IMR-90 (cell line): ENCODE measurements at places on chromosomes 6 and 20.

- DNase-seq: peak; percentile 21
Observed at GRCh38 chr6:13787137-13787536, 27.2 kb downstream of the MCUR1 start.

DNA sequence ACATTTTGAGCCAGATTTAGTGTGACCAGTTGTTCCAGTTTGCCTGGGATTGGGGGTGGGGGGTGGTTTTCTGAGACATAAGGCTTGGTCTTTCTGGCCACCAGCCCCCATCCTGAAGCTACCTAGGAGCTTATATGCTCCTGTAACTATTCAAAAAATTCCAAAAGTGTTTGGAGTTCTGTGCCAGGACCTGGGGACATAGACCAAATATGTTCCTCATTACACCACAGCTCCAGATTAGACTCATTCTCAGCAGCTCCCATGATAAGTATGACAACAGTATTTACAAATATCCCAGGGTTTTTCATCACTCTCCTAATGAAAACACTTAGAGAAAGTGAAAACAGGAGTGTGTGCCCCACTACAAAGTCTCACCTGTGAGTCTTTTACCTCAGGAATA is 37.8 kb upstream of the RNF144B start:
- DNase-seq: no peak

- DNase-seq: no peak
Observed at GRCh38 chr6:3496395-3496794, 39.5 kb upstream of the SLC22A23 start.

DNA sequence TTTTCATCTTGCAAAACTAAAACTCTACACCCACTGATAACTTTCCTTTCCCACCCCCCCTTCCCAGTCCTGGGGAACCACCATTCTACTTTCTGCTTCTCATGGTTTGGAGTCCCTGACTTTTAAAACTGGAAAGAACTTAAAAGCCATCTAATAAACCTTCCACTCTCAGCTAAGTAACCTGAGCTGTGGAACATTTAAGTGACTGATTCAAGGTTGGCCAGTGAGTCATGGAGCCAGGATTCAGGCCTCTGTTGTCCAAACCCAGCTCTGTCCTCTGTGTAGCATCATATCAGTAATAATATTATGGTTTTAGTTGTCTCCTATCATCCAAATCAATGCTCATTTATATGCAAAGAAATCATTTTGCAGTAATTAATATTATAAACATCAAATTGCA is 176.0 kb upstream of the NT5E start:
- DNase-seq: peak; percentile 1

GRCh38 chr6:34746104-34746846 is 11.0 kb upstream of the SNRPC start:
- DNase-seq: no peak

- DNase-seq: peak; percentile 62
Observed at GRCh38 chr6:21947731-21948386, 349.0 kb downstream of the PRL start.

DNA sequence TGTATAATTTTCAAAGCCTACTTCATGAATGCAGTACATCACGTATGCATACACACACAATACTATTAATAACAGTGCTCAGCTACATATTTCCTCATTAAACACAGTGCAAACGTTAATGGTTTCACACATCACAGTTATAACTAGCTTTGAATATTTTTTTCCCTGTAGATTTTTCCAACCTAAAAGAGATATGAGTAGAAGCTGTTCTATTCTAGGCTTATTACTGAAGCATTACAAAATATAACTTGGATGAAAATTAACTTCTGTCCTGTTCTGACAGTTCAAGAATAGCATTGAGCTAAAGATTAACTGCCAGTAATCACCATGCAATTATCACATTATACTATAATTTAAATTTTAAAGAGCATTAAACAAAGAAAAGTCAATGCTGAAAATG is 6.2 kb downstream of the LMBRD1 start:
- no peak for DNase-seq

DNA sequence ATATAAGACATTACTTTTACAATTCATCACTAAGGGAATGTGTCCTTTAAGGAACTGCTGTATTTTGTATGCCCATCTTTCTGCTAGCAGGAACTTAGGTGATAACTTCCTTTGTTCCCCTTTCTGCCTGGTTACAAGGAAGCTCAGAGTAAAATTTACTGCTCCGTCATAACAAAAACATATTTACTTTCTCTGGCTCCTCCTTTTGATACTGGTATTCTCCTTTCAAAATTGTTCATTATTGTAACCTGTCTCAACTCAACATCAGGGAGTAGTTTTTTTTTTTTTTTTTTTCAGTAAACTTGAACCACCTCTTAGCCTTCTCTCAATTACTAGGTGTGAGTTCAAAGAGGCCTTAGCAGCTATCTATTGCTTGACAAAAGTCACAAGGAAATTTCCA is 37.1 kb downstream of the RIPOR2 start:
- DNase-seq: no peak

DNA sequence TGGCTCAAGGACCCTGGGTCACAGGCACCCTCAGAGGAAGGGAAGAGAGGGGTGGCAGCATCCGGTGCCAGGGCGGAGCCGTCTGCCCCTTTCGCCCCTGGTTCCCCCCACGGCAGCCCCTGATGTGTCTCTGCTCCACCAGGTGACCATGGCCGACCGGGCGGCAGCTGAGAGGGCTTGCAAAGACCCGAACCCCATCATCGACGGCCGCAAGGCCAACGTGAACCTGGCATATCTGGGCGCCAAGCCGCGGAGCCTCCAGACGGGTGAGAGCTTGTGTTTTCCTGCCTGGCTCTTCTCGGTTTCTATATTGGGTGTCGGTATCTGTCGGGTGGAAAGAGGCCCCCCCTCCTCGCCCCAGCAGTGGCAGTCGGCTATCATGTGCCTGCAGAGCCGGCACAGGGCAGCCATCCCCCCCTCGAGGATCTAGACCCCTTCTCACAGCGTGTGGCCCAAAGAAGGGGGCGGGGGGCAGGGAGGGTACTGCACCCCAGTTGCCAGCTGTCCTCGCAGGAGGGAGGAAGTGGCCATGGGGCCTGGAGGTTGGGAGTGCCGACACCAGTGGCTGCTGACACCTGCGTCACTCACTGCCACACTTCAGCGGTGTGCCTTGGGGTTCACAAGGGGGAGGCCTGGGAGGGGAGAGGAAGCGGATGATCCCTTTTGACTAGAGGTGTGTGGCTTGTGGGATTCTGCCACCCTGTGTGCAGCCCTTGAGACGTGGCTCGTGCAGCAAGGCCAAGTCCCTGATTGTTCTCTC is 1.5 kb downstream of the RBM38 start:
- DNase-seq: no peak

GRCh38 chr20:23492292-23492691 is 1.4 kb downstream of the CST8 start:
- no peak for DNase-seq

- no peak for DNase-seq
Observed at GRCh38 chr20:1125277-1125676, 6.9 kb downstream of the PSMF1 start.

GRCh38 chr20:3919352-3919751 is 30.2 kb downstream of the PANK2 start:
- DNase-seq: peak; percentile 54

- peak; percentile 100 for DNase-seq
Observed at GRCh38 chr6:141326426-141326825, 806.3 kb upstream of the GJE1 start.

DNA sequence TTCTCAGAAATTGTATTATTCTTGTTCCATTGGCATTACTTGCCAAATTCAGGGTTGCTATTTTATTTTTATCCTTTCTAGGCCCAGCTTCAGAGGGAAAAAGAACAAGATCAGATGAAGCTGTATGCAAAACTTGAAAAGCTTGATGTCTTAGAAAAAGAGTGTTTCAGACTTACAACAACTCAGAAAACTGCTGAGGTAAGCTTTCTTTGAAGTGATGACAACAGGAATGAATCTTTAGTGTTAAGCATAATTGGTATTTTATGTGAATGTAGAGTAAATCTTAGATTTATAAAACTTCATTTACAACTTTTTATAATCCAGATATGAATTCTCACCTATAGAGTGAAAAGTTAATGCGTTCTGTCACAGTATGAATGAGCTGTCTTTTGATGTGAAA is 58.4 kb downstream of the CEP57L1 start:
- DNase-seq: no peak

DNA sequence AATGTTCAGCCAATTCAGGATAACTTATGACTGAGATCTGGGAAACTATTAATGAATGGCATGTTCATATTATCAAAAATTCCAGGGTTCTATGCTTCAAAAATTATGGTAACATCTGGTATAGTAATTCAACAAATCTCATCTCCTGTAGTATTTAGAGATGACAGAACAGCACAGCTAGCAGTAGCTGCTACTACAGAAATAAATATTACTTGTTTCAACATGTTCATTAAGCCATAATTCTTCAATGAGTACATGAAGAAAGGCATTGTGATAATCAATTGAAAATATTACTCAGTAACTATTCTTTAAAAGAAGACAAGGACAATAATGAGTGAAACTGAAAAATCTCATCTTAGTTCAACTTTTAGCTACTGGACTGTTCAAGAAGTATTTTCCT is 66.8 kb downstream of the ATG5 start:
- DNase-seq: no peak

- no peak for DNase-seq
Observed at GRCh38 chr6:170128811-170129681, 161.8 kb downstream of the DLL1 start.

GRCh38 chr6:52285177-52286068 is 881 bp upstream of the MCM3 start:
- peak; percentile 17 for DNase-seq

DNA sequence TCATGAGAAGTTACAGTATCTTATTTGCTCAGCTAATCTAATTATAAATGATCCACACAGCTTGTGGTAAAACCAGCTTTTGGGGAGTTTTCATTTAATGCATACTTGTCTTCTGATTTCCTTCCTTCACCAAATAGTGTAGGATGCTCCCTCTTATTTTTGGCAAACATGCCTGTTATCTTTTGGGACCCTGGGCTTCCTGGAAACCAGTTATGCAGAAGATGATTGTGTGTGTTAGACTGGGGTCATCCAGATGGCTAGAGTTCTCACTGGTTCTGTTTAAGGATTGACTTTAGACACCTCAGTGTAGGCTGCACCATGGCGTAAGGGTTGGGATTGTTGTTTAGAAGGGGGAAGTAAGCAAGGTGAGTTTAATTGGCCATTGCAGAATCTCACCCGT is 61.3 kb downstream of the PTPN1 start:
- DNase-seq: no peak

- DNase-seq: peak; percentile 84
Observed at GRCh38 chr6:129598244-129599187, 111.5 kb downstream of the ARHGAP18 start.

DNA sequence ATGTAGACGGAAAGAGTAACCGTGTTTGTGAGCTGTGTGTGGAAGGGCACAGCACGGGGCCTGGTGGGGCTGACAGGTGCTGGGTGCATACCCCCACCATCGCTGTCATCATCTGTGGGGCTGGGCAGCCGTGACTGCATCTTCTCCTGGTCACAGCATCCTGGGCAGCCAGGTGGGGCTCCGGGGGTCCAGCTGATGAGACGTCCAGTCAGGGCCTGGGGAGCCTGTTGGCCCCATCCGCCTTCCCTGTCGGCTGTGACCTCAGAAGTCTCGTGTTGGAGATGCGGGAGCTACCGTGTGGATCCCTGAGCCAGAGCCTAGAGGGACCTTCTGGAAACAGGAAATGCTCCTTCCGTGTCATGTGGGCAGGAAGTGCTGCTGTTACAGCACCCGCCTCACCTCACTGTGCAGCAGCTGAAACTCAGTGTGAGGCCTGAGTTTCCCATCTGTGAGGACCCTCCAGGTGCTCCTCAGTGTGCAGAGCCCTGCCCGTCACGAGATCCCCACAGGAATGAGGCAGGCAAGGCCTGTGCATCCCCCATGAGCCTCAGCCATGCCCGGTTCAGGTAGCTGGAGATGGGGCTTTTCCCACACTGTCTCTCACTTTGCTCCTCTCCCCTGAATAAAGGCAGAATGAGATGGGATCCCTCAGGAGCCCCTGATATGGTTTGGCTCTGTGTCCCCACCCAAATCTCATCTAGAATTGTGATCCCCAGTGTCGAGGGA is 108.7 kb downstream of the ERMARD start:
- no peak for DNase-seq

- peak; percentile 6 for DNase-seq
Observed at GRCh38 chr20:19497064-19497463, 261.0 kb upstream of the RIN2 start.

DNA sequence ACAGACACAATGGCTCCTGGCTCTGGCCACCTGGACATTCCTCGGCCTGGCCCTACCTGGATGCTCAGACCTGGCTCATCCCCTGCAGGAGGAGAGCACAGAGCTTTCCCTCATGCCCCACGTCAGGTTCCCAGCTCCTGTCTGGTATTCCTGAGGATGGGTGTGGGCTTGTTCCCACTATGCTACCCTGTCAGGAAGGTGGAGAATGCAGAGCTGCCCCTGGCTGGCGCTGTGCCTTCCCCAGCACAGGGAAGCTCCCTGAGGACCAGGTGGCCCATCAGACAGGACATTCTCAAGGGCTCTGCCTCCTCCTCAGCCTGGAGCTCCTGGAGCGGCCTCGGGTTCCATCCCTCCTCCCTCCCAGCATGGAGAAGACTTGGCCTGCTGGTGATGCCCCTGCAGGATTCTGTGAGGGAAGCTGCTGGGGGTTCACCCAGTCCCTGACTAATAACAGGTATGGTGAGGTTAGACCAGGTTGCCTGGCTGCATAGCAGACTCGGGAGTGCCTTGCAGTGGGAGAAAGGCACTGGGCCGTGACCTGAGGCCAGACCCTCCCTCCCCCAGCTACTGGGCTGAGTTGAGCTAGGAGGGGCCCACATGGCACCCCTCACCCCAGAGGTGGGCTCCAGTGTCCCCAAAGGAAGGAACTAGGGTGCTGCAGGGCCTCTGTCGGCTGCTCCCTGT is 156.0 kb upstream of the MLN start:
- DNase-seq: no peak

DNA sequence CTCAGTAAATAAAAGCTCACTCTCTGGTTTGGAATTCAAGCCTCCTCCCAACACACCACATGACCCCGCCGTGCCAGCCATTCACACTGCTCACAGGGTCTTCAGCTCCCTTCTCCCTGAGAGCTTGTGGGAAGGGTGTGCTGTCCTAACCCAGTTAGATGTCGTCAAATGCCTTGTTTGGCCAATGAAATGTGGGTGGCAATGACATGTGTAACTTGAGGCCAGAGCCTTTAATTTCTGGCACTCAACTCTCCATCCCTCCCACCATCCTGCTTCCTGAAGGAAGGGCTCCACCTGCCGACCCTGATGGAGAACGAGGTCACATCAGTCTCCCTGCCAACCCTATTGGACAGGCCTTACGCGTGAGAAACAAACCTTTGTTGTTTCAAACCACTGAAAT is 224.5 kb upstream of the AGPAT4 start:
- peak; percentile 61 for DNase-seq

GRCh38 chr6:166627875-166628801 is 1.1 kb upstream of the RPS6KA2 start:
- peak; percentile 55 for DNase-seq

DNA sequence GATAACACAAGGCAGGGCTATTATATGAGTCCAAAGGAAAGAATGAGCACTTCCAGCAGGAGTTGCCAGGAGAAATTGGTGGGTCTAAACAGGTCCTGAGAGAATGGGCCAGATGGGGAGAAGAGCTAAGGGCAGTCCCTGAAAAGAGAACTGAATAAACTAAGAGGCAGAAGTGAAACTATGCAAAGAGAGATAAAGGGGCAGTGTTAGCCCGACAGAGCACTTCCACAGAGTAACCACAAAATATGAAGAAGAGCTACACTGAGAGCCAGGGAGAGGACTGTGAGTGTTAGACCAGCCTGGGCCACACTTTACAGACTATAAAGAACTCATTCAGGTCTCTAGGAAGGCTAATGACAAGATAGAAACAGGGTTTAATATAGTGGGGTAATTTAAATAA is 43.8 kb downstream of the RALGAPA2 start:
- DNase-seq: no peak

GRCh38 chr20:22794200-22794599 is 209.8 kb upstream of the FOXA2 start:
- no peak for DNase-seq
